ENCODE measurements at places on chromosomes 16 and 17.

DNA sequence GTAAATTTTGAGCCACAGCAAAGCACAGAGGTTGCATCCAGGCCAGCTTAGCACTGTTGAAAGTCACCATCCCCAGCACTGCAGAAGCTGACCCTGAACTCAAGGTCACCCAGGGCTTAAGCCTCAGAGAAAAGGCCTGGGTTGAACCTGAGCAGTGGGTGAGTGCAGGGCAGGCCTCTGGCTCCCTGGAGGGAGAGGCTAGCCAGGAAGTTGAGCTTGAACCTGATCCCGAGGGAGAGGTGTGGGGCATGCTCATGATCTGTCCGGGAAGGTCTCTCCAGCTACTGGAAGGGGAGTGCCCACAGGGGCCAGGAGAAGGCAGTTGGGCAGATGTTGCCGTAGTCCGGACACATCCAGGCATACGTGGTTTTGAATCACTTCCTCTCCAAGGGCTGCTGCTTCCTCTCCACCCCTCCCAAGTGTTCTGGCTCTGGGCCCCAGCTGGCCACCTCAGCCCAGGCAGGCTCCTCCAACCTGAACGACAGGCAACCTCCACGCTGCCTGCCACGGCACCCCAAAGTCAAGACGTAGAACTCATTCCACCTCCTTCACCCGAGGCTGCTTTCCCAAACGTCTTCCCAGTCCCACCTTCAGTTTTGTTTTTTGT lies 18.4 kb downstream of the CARHSP1 start:
- DNase-seq: no peak

GRCh38 chr17:42748908-42749798 lies 4.3 kb upstream of the EZH1 start:
- DNase-seq: no peak

DNA sequence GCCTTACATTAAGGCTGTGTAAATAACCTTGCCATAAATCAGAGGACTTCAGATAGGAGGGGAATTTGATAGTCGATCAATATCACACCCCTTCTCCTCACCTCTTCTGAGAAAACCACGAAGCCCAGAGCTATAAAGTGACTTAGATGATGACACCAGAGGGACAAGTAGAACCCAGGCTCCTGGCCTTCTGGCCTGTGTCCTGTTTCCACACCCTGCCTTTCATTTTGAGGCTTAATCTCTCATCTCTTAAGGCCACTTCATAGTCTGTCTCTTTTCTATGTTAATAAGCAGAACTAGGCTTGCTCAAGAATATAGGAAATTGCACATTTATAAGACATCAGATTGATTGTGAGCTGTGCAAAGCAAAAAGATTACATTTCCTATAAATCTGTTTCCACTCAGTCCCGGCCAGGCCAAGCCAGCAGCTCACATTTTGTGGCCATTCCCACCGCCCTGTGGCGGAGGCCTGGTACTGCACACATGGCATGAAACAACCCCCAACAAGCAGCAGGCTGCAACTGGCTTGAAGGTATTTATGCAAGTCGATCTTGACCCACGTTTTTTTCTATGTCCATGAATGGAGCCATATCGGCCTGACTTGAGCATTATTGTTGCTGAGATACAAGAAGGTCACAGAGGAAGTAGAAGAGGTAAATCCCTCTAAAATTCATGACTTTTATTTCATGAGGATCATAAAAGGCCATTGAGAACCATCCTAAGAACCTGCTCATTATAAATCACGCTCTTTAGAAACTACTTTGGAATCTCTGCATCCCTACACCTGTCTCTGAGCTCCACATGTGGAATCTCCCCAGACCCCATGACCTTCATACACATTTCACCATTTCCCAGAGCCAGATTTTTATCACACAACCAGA lies 93.7 kb downstream of the PMP22 start:
- no peak for DNase-seq

DNA sequence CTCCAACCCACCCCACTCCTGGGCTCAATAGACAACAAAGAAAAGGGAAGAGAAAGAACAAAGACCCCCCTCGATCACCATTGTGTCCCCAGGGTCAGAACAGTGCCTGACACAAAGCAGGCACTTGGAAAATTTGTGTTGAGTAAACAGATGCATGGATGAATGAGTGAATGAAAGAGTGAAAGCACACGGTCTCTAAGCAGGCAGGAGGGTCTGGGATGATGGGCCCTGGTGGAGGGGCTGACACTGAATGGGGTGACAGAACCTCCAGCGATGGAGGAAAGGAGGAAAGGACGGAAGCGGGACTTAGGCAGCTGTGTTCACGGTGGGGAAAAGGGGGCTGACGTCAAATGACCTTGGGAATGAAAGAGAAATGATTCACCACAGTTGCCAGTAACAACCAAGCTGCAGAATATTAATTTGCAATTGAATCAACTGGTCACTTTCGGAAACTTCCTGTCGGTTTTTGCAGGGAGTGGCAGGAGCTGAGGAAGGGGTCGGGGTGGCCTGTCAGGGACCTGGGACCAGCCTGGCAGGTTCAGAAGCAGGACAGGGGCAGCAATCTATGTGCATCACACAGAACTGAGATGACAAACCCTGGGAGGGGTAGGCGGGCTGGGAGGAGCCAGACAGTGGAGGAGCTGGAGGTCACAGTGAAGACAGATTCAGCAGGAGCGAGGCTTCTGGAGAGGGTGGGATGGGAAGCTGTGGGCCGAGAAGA lies 6.7 kb upstream of the GAST start:
- DNase-seq: no peak

Data from natural killer cell (primary cell).